ENCODE measurements at places on chromosomes 1 and 21.

DNA sequence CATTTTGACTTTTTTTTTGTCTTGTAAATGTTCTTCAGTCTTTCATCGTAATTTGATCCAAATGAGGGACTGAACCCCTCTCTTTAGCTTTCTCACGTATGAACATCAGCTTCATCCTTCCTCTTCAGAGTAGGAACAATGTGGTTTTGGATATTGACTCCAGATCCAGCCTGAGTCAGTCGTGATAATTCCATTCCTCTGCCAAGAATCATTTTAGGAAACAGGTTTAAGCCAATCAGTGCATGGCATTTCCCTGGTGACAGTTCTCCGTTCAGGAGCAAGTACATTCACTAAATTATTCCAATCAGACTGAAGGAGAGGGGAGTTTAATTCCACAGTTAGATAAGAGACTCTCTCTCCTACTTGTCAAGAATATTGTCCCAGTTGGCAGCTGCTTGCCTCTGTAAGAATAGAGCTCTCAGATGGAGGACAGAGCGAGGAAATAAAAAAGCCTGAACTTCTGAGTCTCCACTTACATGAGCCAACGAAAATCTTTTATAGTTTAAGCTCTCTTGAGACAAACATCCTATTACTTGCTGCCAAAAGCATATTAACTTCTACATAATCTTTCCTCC lies 18.6 kb downstream of the RHOU start:
- DNase-seq, result no peak

DNA sequence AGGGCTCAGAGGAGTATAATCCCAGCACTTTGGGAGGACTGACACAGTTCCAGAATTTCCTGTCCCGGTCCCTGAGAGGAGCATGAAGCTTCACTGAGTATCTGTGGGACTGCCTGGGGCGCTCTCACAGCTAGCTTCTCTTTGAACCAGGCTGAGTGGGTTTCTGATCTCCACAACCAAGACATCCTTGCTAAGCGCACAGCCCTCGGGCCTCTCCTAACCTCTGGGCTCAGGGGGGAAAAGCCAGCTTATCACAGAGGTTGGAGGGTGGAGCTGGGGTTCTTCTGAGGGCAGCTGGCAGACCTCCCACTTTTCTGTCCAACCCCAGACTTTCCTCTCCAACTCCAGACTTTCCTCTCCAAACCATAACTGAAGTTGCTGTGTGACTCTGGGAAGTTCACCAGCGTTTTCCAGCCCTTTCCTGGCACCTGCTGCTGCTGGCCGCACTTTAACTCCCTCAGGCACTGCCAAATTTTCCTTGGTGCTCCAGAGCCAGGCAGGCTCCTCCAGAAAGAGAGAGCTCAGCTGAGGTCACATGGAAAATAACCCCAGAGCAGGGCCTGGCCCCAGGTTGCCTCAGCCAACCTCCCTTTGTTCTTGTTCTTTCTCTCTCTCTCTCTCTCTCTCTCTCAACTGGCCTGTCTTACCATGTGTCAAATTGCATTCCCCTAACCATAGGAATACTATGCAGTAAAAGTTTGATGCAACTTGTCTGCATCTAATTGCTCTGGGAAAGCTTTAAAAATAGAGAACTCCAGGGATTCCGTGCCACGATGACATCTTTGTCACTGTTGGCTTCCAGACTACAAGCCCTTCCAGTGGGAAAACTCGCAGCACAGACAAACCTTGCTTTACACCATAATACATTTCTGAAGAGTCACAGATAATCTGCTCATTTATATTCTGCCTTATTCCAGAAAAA lies 49.5 kb downstream of the OLFML2B start:
- no peak for DNase-seq

DNA sequence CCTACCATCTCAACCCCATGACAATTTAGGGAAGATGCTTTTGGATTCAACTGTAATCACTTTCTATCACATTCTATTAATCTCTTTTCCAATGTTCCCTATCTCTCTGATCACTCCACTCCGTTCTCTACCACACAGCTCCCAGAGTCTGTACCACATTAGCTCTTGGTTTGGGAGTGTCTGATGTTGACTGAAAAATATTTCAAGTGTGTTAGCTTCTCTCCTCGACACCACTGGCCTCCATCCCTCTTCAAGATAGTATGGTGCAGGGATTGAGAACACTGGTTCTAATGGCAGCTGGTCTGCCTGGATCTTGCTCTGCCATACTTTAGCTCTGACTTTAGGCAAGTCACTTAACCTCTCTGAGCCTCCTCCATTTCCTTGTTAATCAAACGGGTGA lies 39.9 kb downstream of the ATP1A1 start:
- DNase-seq, result no peak

DNA sequence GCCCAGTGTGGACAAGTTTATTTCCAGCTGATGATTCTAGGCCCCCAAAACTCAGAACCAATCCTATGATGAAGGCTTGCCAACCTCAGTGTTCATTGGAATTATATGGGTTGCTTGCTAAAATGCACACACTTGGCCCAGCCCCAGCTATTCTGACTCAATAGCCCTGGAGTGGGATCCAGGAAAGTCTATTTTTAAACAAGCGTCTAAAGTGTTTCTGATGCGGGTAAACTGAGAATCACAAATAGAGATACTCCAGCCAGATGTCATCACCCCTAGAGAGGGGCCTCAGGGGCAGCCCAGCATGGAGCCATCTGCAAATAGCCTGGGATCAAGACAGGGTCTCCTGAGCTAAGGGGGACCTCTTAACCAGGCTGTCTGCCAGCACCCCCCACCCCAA lies 46.0 kb downstream of the PKP1 start:
- DNase-seq, result no peak

- no peak for DNase-seq
Observed at GRCh38 chr1:93114391-93114790, 35.3 kb downstream of the MTF2 start.

- DNase-seq, result no peak
Observed at GRCh38 chr1:80305466-80305865, 1298.9 kb upstream of the ADGRL4 start.

- no peak for DNase-seq
Observed at GRCh38 chr1:104801344-104801743, 1051.6 kb downstream of the AMY1C start.

- DNase-seq, result no peak
Observed at GRCh38 chr1:46176211-46176865, at the start of gene P3R3URF. TSS of gene P3R3URF (minus strand) at chr1:46176488. CDS start at chr1:46176471, 17 bp downstream.

DNA sequence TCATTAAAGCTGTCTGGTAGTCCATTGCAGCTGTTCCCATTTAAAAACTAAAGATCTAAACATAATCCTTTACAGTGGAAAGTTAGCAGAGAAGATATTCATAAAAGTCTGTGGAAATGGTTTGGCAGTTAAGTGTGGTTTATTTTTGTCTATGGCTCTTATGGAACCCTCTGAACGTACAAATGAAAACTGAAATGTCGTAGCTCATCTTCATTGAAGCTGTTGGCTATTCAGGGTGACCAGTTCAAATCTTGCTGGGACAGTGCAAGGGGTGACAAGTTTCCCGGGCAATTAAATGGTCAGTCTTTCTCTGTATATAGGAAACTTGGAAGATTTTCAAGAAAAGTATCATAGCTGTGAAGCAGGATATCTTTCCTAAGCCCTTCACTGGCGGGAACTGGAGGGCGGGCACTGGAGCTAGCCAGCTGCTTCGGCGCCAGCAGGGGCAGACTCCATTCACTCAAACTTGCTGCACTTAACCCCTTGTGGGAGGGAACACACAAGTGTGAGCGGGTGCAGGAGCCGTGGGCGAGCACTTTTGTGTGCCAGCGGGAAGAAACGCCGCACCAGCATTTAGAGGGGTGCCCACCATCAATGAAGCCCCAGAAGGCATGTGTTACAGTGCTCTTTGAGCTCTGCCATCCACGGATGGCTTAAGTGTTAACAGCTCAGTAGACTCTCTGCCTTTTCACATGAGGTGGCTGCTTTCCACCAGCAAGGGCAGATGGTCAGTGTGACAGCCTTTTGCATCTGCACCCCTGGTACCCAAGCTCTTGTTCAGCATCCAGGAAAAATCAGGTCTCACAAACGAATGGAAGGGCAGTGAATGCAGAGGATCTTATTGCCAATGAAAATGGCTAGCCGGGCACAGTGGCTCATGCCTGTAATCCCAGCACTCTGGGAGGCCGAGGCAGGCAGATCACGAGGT lies 232.1 kb upstream of the KAZN start:
- no peak for DNase-seq

DNA sequence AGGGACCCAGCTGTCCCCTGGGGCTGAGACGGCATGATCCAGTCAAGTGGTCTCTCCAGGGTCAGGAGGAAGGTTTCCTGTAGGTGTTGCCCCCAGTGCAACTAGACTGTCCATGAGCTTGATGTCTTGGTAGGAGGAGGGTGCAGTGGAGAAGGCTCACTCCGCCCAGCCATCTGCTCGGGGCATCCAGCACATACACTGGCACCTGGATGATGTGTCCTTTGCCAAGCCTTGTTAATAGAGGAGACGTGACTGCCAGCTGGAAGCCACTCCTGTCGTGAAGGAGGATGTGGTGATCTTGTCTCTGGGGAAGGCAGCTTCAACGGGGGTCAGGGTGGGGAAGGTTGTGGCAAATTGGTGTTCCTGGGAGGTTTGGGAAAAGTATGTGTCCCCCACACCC lies 6.2 kb downstream of the DISP3 start:
- DNase-seq, result no peak

DNA sequence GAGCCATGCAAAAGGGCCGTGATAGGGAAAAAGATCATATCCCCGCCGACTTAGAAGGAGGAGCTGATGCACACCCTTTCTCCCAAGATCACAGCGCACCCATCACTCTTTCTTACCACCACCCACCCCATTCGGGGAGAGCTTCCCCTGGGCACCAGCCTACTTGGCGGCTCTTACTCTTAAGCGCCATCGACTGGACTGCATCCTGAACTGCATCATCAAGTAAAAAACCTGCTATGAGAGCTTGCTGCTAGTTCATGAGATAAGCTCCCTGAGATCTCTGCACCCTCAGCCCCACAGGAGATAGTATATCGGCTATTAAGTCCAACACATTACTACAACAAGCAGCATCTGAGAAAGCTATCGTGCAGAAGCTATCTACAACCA lies 125.1 kb downstream of the BARHL2 start:
- no peak for DNase-seq

DNA sequence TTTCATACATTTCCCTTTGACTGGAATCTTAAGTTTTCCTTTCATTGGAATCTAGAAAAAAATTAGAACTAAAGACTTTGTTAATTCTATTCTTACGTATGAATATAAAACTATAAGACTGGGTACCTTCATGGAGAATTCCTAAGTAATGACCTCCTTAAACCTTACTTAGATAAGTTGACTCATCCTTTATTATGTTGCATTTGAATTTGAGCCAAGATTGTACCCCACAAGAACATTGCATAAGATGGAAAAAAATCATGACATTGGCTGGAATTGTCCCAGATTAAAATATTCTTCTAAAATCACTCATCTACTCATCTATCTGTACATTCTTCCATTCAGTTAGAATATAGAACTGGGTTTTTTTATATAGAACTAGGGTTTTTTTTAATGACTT lies 137.4 kb downstream of the C1orf21 start:
- no peak for DNase-seq

Measured in naive thymus-derived CD8-positive, alpha-beta T cell (primary cell).